ENCODE measurements at places on chromosomes 7 and 10.

DNA sequence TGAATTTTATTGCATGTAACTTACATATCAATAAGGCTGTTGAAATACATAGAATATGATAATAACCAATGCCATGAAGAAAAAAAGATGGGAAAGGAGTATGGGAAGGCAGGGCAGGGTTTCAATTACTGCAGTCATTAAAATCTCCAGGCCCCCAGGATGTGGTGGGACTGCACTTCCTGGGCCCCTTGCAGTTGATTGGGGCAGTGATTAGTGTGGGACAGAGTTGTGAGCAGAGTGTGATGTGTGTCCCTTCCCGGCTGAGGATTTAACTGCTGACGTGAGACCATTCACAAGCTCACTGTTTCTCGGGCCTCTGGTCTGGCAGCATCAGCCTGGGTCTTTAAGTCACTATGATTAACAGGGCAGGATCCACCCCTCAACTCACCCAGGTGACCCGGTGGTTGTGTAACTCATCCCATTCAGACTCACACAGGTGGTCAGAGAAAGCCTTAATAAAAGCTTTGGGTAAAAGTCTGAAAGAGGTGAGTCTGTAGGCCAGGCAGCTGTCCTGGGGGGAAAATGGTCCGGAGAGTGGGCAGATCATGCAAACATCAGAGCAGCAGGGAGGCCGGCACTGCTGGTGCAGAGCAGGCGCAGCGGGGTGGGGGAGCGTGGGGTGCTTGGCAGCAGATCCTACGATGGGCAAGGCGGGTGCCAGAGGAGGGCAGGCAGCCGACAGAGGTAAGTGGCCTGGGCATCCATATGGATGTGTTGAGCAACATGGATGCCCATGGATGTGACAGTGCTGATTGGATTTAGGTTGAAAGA, 36.3 kb upstream of the WDFY4 start:
- no peak for DNase-seq

DNA sequence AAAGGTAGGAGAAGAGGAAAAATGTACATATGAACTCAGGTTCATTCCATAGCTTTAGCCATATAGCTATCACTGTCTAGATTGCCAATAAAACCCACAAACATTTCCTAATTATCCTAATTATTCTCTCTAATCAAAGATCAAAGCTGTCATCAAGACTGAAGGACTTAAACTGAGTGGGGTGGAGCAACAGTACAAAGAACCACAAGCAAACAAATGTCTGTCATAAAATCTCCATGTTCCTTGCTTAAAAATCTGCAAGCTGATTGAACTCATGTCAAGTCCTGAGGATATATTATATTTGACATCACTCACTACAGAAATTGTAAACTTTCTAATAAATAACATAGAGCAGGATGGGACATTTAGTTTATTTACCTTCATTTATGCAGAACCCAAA, 315.9 kb downstream of the SNX13 start:
- no peak for DNase-seq

DNA sequence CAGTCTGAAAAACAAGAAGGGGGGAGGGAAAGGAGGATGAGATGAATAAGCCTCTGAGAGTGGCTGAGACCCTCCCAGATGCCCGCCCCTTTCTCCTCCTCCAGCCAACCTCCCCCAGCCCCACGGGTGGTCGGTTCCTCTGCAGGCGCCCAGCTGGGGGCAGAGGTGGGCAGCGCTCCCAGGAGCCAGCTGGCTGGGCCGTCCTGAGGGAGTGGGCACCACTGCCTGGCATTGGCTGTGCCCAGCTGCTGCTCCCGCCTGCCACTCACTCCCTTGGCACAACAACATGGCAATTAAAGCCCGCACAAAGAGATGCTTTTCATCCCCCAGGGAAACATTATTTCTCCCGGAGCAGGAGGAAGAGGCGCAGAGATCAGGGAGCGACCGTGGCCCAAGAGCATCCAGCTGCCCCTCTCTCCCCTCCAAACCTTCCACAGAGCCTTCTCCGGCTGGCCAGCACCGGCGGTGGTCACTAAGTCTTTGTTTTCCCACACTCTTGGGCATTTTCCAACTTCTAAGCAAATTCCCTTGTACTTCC, 107.2 kb downstream of the SPDYE5 start:
- no peak for DNase-seq

- DNase-seq = no peak
Measured at GRCh38 chr7:131111081-131111576, 216.5 kb upstream of the MKLN1 start.

DNA sequence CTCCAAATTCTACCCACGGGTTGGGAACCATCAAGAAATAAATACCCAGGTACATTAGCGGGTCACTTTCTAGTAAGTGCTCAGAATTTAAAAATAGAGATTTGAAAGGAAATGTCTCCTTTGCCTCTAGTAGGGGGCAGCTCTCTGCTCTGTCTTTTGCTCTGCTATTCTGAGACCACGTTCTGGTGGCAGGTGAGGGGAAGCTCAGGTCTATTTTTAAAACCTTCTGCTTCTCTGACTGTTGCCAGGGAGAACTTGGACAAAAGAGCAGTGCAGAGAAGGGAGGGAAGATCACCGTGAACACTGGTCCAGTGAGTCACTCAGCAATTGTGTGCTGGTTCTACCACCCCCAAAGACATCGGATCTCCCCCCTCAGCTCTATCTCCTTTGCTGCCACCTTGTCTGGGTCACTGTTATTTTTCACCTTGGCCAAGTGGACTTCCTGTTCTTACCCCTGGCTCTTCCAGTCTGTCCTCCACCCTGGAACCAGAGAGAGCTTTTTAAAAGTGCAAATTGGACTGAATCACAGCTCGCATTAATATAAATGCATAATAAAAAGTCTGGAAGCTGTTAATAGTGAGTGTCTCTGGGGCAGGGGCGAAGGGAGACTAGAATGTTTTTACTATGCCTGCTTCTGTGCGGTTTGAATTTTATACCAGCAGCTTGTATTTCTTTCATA, 72.4 kb upstream of the LOXL4 start:
- no peak for DNase-seq

GRCh38 chr10:34530778-34531177, 284.3 kb downstream of the PARD3 start:
- no peak for DNase-seq

GRCh38 chr10:61688551-61689308, 26.0 kb downstream of the CABCOCO1 start:
- no peak for DNase-seq

DNA sequence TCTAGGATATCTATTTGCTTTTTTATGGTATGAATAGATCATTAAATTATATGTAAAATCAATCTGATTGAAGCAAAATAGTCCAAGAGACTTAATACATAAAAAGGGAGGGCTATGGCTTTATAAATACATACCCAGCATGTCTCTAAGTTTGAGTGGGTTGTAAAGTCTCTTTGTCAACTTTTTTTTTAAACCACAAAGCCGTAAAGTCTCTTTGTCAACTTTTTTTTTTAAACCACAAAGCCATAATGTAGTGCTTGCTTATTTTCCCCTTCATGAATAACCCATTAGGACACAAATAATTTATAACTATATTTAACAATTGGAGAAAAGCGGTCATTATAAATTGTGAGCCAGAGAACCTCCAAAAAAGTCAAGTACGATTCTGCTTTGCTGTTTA, 5.7 kb downstream of the HECTD2 start:
- no peak for DNase-seq

- no peak for DNase-seq
Measured at GRCh38 chr10:93346694-93347093, 135.4 kb downstream of the MYOF start.

DNA sequence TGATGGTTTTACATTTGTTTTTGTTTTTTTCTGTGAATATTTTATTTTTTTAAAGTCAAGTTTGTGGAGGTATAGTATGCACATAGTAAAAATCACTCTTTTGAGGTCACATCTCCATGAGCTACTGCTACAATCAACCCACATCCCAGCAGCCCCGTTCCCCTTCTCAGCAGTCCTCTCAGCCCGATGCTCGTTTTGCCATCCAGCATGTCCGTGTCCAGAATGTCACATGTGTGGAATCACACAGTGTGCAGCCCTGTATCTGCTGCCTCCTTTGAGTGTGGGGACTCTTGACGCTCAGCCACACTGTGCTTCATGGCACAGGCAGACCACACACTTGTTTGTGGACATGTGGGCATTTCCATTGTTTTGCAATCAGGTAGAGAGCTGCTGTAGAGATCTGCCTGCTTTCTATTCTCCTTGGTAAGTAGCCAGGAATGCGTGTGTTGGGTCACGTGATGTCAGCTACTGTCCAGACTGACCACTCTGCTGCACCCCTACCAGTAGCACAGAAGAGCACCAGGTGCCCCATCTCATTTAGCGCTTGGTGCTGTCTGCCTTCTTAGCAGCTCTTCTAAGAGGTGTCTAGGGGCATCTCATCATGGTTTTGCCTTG, 71.6 kb upstream of the CAMK2B start:
- DNase-seq = no peak

DNA sequence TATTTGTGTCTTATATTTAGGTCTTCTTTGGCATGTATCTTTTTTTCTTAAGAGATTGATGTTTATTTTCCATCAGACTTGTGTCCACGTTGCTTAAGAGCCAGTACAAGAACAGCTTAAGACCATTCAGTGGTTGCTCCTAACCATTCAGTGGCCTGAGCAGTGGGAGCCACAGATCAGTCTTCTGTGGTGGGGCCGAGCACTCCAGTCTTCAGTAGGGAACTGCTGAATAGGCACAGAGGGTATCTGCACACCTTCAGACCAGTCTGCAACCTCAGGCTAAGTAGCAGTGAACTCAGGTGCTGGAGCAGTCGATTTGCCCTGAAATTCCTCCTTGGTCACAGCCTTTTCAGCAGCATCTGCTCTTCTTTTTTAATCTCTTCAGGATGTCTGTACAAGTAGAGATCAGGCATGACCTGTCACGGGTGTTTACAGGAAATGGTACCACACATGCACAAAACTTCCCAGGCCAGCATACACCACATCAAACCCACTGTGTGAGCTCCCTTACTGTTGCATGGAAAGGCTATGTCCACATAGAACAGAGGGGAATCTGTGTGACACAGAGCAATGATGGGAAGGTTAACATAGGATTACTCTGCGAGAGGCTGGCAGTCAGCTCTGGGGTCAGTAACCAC, 51.5 kb downstream of the FAM107B start:
- DNase-seq = no peak

- DNase-seq = no peak
Measured at GRCh38 chr7:149751043-149751775, 22.2 kb downstream of the ZNF467 start.

DNA sequence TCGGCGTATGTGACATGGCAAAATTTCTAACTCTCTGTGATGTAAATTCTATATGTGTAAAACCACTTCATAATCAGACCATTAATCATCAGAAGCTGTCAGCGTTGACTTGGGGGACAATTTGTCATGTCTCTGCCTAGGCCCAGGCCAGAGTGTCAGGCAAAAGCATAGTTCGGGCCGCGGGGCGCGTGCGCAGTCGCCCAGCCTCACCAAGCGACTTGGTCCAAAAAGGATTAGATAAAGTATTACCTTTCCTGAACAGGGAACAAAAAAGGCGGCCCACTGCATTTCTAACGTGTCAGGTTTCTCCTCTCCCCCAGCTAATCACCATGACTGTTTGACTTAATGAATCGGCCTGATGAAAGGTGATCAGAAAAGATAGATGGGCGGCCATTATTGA, 114.2 kb downstream of the EBF3 start:
- no peak for DNase-seq

Data from DND-41 (cell line).